Thoracic aorta (tissue), 2 donors: ENCODE measurements at places on chromosomes 4 and X.

DNA sequence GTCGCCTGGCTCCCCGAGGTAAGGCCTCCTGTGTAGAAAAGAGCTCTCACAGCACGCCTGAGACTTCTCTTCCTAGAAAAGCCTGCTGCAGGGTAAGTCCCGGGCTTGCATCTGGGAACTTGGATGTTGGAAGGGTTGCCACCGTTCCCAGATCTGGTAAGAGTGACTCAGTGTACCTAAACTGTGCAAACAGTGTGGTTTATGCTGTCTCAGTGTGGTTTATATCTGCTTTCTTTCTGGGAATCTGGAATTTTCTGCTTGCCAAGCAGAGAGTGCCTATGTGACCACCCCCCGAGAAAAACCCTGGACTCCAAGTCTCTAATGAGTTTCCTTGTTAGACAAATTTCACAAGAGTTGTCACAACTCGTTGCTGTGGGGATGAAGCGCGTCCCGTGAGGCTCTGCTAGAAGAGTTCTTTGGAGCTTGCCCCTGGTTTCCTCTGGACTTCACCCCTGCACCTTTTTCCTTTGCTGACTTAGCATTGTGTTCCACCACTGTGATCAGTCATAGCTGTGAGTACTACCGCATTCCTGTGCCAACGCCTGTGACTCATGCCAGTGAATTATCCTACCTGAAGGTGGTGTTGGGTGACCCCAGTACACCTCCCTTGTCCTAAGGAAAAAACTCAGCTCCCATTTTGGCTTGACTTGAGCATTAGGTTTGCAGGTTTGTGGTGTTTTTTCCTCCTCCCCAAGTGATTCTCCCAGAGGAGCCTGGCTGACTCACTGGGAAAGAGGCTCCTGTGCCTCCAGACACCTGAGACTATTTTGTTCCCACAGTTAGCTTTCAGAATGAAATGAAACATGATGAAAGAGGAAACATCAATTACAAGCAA, 14.5 kb downstream of the SLC2A9 start:
- H3K36me3 ChIP-seq: no peaks in the 10 kb centered on the region
- H3K27me3 ChIP-seq: no peaks in the 10 kb centered on the region
- peak overlapping the region; percentile 25 for H3K4me3 ChIP-seq
- H3K4me1 ChIP-seq: peaks cover 34% of the 10 kb centered on the region

DNA sequence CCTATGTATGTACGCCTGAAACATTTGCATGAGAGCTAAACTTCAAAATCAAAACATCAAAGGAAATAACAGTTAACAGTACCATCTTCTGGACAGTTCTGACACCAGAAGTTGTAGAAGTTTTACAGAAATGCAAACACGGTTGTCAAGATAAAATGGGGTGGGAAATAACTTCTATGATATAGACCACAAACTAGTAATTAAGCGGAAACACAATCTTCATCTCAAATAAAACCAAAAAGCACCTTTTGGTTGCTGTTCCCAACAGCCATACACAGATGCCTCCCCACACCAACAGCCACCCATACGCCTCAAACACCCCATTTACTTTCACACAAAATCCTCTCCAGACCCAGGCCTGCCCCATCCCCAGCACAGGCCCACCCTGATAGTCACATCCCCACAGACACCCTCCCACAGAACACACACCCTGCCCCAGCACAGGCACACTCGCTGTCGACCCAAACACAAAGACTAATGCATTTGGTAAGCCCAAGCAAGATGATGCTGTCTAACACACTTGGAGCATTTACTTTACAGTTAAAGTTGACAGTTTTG, 64.3 kb downstream of the TAPT1 start:
- H3K36me3 ChIP-seq: peaks cover 24% of the 10 kb centered on the region
- DNase-seq: no peak
- H3K4me3 ChIP-seq: no peak overlapping the region
- no peak overlapping the region for H3K27ac ChIP-seq
- no peaks in the 10 kb centered on the region for H3K27me3 ChIP-seq
- no peaks in the 10 kb centered on the region for H3K4me1 ChIP-seq

DNA sequence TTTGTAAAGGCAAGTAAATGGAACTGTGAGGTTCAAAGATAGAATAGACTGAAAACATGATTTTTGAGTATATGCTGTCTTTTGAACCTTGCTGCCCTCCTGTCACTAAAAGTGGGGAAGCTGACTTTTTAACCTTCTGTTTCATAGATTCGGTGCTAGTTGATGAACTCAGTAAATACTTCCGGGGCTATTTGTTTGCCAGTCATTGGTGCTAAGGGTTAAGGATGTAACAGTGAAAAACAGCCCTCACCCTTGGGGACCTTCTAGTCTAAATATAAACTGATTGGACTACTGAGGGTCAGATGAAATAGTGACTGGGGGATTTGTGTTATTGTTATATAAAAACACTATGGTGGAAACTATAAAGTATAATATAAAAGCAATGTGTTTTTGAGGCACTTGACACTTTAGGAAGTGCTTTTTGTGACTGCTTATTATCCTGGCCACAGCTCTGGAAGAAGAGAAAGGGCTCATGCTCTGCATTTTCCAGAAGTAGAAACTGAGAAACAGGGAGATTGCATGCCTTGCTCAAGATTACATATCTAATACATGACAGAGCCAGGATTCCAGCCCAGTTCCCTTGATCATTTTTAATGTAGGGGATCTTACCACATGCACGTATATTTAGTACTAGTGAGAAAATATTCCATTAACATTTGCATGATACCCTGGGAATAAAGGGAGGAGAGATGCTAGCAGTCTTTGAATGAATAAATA, 3.9 kb downstream of the BST1 start:
- H3K36me3 ChIP-seq: no peaks in the 10 kb centered on the region
- H3K27me3 ChIP-seq: no peaks in the 10 kb centered on the region
- peaks cover 5% of the 10 kb centered on the region for H3K4me1 ChIP-seq
- DNase-seq: no peak

GRCh38 chrX:125757794-125758564, 408.1 kb downstream of the DCAF12L2 start:
- no peaks in the 10 kb centered on the region for H3K4me1 ChIP-seq
- DNase-seq: no peak
- H3K36me3 ChIP-seq: no peaks in the 10 kb centered on the region

- H3K4me3 ChIP-seq: no peak overlapping the region
- H3K4me1 ChIP-seq: no peaks in the 10 kb centered on the region
- H3K27ac ChIP-seq: no peak overlapping the region
- no peaks in the 10 kb centered on the region for H3K36me3 ChIP-seq
- no peaks in the 10 kb centered on the region for H3K27me3 ChIP-seq
Observed at GRCh38 chrX:123803331-123803983, 56.4 kb upstream of the XIAP start.

GRCh38 chrX:85499400-85499799, 119.9 kb upstream of the POF1B start:
- H3K4me3 ChIP-seq: no peak overlapping the region
- no peaks in the 10 kb centered on the region for H3K36me3 ChIP-seq
- no peak overlapping the region for H3K27ac ChIP-seq
- H3K27me3 ChIP-seq: no peaks in the 10 kb centered on the region

DNA sequence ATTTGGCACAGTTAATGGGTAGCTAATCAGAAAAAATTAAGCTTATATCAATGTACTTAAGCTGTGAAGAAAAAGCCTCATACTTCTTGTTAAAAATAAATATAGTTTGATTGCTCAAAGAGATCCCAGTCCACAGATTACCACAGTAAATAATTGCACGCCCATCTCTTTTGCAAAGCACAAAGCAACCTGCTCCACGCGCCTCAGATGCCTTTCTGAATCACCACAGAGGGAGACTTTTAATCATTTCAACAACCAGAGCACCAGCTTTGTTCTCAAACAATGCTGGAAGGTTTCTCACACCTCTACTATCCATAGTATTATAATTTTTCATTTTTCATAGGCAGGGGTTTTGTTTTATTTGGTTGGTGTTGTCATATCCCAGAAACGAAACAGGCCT, 338.6 kb upstream of the MAGEB2 start:
- H3K36me3 ChIP-seq: no peaks in the 10 kb centered on the region
- no peak overlapping the region for H3K4me3 ChIP-seq
- H3K4me1 ChIP-seq: no peaks in the 10 kb centered on the region
- DNase-seq: no peak
- no peak overlapping the region for H3K27ac ChIP-seq

DNA sequence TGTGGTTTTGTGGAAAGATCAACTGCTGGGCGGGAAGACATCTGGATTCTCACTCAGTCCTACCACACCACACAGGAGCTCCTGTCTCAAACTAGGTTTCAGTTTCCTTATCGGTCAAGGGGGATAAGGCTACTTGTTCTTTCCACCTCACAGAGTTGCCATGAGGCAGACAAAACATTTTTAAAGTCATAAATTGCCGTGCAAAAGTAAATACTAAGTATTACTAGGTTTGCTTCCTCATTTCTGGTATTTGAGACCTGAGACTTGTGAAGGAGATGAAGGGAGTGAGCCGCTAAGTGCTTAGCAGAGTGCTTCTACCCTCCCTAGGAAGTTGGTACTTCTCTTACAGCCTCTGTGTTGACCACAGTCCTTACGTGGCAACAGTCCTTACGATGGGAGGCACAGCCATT, 1.5 kb downstream of the LAP3 start:
- H3K27me3 ChIP-seq: no peaks in the 10 kb centered on the region
- H3K4me1 ChIP-seq: peaks cover 19% of the 10 kb centered on the region
- peak overlapping the region; percentile 88 for H3K4me3 ChIP-seq
- H3K27ac ChIP-seq: peak overlapping the region; percentile 89
- H3K36me3 ChIP-seq: peaks cover 16% of the 10 kb centered on the region

DNA sequence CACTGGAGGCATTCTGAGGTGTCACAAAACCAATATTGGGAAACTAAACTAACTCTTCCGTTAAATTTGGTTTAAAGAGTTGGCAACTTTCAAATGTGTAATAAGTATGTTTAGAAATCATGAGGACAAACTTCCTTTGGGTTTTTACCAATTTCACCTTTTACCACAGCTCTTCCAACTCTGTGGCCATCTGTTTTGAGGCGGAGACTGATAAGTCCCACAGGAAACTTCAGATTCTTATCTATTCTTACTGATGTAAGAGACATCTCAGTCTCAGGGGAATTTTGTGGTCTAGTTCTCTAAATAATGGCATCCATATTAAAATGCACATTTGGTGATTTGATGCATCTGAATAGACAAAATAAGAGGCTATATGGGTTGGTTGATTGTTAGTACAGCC, 229.2 kb upstream of the AFF2 start:
- no peak overlapping the region for H3K4me3 ChIP-seq
- no peaks in the 10 kb centered on the region for H3K4me1 ChIP-seq
- no peaks in the 10 kb centered on the region for H3K27me3 ChIP-seq
- H3K27ac ChIP-seq: no peak overlapping the region
